ENCODE measurements at places on chromosomes 6 and 20.

- DNase-seq, result no peak
Measured at GRCh38 chr6:130932921-130933320, 105.7 kb downstream of the SMLR1 start.

DNA sequence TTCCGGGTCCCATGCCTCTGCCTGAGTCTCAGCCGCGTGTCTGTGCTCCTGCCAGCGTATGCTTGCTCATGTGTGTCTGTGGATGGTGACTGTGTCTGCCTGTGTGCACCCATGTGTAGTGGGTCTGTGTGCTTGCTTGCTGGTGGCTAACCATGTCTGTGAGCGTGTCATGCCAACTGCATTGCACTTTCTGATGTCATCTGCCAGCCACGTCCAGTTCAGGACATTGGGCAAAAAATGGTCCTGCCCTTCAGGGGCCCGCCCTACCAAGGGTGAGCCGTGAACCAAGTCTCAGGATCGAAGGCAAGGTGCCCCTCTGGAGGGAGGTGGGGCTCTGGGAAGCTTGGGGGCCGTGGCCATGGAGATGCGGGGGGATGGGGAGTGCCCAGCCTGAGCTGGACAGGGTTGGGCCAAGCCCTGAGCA, 9.4 kb upstream of the ZBTB46 start:
- no peak for DNase-seq

- no peak for DNase-seq
Measured at GRCh38 chr20:1663917-1664316, 6.3 kb upstream of the SIRPG start.

DNA sequence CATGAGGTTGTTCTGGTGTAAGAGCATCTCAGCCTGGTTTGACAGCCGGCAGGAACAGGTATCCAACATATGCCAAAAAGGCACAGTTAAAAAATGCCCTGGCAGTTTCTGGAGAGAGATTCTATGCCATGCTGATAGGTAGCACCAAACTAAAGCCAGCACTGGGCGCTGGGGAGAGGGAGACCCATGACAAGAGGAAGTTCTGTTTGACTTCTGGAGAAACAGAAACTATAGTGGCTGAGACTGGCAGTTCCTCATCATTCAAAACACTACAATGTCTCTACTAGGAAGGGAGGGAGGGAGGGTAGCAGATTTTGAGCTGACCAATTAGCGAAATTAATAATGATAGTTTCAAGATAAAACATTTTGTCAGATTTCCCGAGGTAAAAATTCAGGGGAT, 174.1 kb downstream of the ADAT2 start:
- no peak for DNase-seq

DNA sequence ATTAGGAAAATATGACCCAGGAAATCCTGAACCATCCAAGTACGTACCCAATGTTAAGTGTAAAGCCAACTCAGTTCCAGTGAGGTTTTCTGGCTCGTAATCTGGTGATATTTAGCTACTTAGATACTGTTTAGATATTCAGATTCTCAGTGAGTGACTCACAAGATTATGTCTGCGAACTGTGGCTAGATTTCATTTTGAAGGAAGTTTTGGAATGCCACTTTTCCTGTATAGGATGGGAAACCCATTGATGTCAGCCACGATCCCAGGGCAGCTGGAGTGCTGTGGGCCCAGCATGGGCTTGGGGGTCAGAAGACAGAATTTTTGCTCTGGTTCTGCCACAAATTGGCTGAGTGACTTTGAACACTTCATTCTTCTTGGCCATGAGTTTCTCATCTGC, 76.3 kb downstream of the TMEM170B start:
- DNase-seq, result peak; percentile 96

DNA sequence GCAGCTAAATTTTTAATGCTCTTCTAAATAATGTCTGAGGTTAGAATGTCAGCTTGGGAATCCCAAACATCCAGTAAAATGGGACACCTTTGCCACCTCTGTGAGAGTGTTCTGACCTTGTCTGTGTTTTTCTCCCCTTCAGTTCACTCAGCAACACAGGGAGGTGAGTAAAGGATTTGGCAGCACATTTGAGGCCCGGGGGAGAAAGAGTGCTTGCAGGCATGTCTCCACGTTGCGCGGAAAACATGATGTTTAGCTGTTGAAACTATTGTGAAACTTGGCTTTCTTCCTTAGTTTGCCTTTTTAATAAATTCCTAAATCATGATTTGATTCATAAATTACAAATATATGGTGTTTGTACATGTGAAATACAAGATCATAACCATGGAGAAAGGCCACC, 707.8 kb upstream of the FLRT3 start:
- DNase-seq, result peak; percentile 16

DNA sequence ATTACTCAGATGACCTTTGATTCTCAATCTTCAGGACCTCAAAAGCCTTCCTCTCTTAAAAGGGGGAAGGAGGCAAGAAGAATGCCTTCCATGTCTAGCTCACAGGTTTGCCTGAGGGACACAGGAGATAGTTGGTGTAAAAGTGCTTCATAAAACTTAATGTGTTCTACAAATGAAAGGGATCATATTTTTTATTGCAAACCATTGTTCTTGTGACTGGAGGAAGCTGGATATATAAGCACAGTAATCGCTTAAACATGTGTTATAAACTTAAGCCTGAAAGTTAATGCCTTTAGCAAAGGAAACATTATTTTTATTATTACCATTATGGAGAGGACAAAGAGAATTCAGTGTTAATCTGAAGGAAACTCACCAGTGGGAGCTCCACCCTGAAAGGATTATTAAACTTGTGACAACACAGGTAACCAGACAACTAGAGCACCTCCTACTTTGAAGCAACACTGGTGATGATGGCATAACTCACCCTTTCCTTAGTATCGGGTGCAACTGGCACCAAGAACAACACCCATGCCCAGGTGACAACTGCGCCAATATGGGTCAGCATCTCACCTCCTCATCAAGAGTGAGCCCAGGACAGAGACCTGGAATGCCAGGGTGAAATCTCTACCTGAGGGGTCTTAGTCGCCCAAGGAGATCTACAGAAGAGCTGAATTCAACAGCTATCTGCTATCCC, 288.7 kb upstream of the PRDM1 start:
- no peak for DNase-seq

DNA sequence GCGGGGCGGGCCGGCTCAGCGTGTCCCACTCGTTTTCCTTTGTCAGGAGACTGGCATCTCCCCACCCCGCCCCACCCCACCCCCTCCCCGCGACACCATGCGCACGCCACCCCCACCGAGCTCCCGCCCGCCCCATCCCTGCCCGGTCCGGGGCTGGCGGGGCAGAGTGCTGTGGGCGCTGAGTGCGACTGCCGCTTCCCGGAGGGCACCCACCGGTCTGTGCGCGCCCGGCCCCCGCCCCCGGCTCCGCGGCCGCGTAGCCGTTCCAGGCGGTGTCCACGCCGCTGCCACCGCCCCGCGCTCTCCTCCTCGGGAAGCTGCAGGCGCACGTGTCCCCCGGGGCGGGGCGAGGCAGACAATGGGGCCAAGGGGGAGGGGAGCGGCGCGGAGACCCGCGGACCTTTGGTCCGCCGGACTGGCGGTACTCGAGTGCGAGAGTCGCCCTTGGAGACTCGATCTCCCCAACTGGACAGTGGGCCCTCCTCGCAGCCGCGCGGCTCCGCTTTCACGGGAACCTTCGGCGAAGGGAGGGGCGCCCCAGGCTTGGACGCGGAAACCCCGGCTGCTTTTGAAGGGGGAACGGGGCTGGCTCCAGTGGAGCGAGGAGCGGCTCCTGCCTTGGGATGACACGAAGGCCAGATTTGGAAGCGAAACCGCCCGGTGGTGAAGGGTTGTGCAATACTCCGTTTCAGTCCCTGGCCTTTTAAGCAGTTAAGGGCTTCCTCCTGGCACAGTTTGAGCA, 1.0 kb upstream of the SYNCRIP start:
- peak; percentile 96 for DNase-seq

DNA sequence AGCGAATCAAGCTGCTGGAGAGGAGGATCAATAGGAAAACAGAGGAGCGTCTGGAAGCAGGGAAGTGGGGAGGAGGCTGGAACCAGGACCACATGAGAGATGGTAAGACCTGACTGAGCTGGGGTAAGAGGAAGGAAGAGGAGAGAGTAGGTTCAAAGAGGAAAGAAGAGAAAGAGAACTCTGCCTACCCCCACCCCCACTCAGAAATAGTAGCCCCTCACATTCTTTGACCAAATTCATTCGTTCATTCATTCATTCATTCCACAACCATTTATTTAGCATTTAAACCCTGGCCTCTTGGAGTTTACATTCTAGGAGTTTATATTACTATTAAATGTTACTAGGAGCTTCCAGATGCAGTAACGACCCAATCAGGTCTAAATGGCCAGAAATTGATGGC, 15.8 kb upstream of the HCK start:
- DNase-seq, result no peak

DNA sequence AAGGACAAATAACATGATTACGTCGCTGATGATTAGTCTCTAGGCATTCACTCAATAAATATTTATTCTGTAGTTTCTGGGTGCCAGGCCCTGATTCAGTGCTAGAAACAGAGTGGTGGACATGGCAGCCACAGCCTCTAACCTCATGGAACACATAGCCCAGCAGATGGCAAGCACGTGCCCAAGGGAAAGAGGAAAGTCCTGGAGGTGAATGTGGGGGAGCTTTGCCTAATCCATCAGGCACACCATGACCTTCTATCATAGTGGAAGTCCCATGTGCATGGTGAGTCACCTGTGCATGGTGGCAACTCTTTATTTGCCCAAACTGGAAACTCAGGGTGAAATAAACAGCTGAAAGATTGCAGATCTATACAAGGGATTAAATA, 143.0 kb upstream of the TNFAIP3 start:
- DNase-seq, result no peak

GRCh38 chr6:160882006-160882405, 109.6 kb upstream of the MAP3K4 start:
- no peak for DNase-seq

Measured in astrocyte of the hippocampus (primary cell).